ENCODE measurements at places on chromosomes 1 and 21.
A peak's percentile ranks its signal among the peaks of the same experiment; 100 is the strongest.

DNA sequence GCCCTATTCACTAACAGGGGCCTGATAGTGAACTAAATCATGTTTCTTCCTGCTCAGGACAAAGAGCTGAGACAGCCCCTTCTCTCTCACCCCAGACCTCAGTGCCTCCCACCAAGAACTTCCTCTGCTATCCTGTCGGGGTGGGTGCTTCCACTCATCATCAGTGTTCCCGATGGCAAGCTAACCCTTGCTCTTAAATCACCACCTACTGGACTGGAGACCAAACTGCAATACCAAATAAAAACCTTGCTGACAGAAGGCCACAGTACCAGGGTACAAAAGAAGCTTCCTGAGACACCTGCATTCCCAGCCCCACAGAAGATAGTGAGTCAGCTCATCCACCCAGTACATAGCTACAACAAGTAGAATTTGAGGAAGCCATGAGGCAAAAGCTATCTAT, 799.5 kb downstream of the LTN1 start:
- no peak for DNase-seq

- DNase-seq, result peak; percentile 68
These were observed 16.9 kb downstream of the MTARC1 start for GRCh38 chr1:220803401-220804201.

GRCh38 chr1:9253004-9253403, 18.4 kb downstream of the H6PD start:
- DNase-seq, result no peak

- peak; percentile 55 for DNase-seq
These were observed 2.8 kb upstream of the SPSB1 start for GRCh38 chr1:9289711-9290485.

DNA sequence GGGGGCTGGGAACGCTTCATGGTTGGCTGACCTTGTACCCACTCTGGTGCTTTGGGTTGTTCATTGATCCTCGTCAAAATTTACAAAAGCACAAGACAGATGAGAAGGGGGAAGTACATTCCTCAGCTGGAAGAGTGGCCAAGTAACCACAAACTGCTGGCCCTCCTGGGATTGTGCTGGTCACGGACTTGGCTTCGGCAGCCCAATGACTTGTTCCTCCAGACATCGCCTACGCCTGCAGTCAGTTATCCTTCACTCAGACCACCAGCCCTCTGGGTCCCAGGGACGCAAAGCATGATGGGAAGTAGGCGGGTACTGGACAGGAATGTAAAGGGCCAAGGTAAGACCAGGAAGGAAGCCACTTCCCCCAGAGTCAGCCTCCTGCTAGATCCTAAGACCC, 53.1 kb downstream of the LMX1A start:
- DNase-seq, result no peak

GRCh38 chr1:150508982-150509381, 1.1 kb downstream of the ECM1 start:
- DNase-seq, result no peak

GRCh38 chr1:3773572-3774275, 1.2 kb downstream of the SMIM1 start:
- DNase-seq, result peak; percentile 40

- no peak for DNase-seq
These were observed 3.1 kb upstream of the DSCAM start for GRCh38 chr21:40850071-40850470.

GRCh38 chr1:237799762-237800474, 90.8 kb downstream of the ZP4 start:
- DNase-seq, result peak; percentile 79

GRCh38 chr1:221727146-221728036, 14.5 kb downstream of the DUSP10 start:
- no peak for DNase-seq

GRCh38 chr1:91687452-91687851, 186.8 kb downstream of the CDC7 start:
- no peak for DNase-seq

GRCh38 chr1:232518349-232518748, 111.6 kb downstream of the SIPA1L2 start:
- DNase-seq, result no peak

GRCh38 chr1:235920596-235921375, 54.1 kb upstream of the LYST start:
- peak; percentile 41 for DNase-seq

- DNase-seq, result no peak
These were observed 20.0 kb downstream of the DONSON start for GRCh38 chr21:33568448-33568847.

GRCh38 chr1:119320100-119320499, 48.5 kb upstream of the HAO2 start:
- DNase-seq, result no peak

- DNase-seq, result peak; percentile 24
These were observed 25.6 kb downstream of the PPFIA4 start for GRCh38 chr1:203051841-203052324.

GRCh38 chr1:186708694-186709097, 28.5 kb upstream of the PTGS2 start:
- DNase-seq, result no peak

DNA sequence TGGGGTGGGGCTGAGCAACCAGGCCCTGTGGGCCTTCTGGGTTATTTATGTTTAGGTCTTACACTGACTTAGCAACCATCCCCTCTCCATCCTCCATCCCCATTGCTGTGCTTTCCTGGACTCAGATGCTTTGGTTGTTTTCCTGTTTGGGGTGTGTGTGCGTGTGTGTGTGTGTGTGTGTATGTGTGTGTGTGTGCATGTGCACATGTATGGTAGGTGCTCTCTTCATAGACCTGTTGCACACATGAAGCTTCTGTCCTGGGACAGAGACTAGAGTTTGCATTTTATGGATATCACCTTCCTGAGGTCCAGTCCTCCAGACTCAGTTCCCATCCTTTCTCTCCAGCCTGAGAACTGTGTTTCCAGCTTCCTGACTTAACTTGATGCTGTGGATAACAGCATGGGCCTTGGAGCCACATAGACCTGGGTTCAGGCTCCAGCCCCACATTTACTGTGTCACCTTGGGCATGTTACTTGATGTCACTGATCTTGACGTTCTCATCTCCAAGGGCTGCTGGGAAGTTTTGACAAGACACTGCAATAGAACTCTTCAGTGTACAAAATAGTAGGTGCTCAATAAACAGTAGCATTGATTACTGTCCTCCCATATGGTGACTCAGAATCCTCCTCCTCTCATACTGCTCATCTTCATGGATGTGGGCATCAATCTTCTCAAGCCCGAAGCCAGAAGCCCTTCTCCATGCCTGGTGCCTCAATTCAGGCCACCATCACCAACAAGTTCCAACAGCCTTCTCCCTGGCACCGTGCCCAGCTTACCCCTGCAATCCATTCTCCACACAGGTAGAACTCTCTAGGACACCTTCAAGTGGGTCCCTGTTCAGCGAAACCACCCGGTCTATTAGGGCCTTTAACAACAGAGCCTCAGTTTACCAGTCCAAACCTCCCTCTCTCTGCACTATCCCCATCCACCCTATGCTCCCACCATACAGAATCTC, 181.8 kb upstream of the EDN2 start:
- no peak for DNase-seq

DNA sequence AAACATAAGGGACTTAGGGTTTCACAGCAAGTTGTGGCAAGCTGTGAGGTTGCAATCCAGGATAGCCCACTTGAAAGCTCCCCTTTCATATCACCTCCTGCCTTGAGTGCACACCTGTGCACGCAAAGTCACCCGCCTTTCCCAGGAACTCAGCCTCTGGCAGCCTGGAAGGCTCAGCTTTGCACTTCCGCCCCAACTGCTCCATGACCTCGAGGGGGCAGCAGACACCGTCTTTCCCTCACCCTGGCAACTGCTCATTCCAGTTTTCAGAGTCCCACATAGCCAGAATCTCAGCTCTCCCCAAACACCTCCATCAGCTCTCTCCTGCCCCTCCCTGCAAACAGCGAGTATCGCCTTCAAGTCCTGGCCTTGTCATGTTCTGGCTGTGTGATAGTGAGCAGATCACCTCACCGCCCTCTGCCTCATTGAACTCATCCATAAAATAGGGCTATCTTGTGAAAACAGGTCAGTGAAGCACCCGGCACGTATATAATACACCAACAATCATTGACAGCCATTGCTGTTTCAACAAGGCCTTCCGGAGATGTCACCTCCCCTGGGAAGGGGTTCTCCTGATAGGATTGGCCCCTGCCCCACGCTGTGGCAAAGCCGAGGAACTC, 32.2 kb upstream of the EPB41 start:
- DNase-seq, result peak; percentile 94

- no peak for DNase-seq
These were observed 413.4 kb upstream of the BEND5 start for GRCh38 chr1:49190138-49190537.

GRCh38 chr1:84876353-84876752, 16.7 kb downstream of the LPAR3 start:
- DNase-seq, result no peak

Data from hematopoietic multipotent progenitor cell treated with erythropoietin and hydrocortisone succinate and interleukin-3 and kit ligand, for 4 days (in vitro differentiated cells).